LHCN-M2 (cell line): ENCODE measurements at places on chromosomes 1 and 21. TPM values are rescaled to one million over a fixed set of nuclear protein-coding genes. Genes with fewer than 3 reads are reported as not detected.

DNA sequence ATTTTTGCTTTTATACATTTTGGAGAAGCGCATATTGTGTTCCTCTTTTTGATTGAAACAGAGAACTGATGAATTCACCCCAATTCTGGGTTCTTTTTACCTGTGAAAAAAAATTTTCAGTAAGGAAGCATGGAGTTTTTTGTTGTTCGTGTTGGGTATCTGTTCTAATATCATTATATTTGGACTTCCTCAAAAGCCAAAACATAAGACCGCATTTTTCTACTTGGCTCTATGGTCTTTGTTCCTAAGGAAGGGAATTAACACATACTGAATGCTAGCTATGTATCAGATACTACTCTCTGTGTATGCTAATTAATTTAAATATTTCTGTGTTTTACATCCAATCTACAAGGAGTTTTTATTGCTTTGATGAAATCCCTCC lies 12.9 kb downstream of the EPB41 start:
- DNase-seq: no peak

DNA sequence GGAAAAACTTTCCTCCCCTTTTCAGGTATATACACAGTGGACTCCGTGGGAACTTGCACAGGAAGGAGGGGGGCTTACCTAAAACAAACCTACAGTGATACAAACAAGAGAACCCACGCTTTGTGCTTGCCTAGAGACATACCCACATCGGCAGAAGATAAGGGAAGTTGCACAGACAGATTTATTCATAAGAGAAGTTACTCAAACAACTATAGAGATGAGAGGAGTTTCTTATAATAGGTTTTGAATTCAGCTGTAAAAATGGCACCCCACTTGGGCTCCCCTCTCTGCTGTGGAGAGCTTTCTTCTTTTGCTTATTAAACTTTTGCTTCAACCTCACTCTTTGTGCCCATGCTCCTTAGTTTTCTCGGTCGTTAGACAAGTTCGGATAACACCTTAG lies 1.8 kb upstream of the DUSP12 start:
- DNase-seq: no peak

DNA sequence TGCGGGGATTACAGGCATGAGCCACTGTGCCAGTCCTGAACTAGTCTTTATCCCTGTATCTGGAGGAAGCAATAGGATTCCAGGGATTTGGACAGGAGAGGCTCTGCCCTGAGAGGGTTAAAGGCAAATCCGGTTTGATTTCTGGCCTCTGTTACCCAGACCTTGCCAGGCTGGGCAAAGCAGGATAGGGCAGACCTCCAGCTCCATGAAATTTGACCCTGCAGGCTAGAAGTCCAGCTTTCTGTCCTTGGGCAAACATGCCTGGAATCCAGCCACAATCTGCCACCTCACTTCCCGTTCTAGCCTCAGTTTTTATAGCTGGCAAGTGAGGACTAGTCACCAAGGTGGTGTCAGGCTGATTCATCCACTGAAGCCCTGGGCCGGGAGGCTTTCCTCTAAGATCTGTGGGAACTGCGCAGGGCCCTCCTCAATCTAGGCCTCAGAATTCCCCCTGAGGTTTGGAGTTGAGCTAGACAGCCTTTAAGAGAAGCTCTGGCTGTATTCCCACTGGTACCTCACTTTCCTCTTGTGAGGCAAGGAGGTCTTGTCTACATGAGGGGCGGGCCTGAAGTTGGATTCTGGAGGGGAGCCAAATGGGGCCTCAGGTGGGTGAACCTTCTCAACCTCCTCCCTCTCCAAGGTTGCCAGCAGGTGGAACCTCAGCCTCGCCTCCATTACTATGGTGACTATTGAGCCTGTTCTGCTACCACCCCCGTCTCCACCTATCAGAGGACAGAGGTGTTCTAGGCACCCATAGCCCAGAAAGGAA lies 7.0 kb upstream of the P3R3URF start:
- peak; percentile 100 for DNase-seq

- DNase-seq: no peak
Observed at GRCh38 chr1:82386365-82387011, 585.8 kb downstream of the ADGRL2 start.

DNA sequence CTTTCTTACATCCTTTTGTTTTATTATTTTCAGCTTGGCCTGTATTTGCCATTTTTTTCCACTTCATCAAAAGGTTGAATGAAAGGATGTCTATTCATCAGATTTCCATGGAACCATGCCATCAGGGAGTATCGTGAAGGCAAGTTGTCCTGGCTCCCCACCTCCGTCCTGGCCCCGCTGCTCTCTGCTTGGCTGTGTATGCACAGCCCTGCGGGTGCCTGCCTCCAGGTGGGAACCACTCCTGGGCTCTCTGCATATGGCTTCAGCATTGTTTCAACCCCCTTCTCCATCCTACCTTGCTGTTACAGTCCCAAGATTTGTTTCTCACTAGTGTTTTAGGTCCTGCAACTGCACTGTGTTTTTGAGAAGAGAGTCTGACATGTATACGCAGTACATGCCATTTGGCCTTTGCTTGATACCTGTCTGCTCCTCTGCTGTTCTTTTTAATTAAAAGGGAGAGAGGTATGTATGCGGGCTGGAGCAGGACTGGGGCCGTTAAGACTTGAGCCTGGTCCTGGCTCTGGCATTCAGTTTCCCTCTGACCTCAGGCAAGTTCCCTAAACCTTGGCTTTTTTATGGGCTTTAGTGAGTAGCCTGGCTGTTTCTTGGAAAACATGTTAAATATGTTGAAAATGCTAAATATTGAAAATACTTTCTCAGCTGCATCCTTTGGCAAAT lies 69.9 kb upstream of the GCLM start:
- no peak for DNase-seq

DNA sequence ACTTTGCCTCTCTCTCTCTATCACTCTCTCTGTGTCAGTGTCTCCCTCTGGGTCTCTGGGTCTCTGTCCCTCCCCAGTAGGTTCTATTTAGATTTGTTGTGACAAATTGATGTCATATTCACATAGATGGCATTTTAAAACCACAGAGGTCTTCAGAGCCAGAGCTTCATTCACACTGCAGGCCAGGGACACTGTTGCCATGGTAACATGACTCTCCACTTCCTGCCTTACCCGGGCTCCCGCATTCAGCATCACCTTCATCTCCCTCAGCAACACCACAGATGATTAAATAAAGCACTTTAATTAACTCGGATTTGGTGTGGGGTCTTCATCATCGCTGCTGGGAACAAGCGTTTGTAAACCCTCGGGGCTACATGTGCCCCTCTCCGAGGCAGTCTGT lies 132.6 kb downstream of the ETS2 start:
- no peak for DNase-seq

GRCh38 chr1:34746785-34747637 lies 7.8 kb upstream of the GJB5 start:
- no peak for DNase-seq

DNA sequence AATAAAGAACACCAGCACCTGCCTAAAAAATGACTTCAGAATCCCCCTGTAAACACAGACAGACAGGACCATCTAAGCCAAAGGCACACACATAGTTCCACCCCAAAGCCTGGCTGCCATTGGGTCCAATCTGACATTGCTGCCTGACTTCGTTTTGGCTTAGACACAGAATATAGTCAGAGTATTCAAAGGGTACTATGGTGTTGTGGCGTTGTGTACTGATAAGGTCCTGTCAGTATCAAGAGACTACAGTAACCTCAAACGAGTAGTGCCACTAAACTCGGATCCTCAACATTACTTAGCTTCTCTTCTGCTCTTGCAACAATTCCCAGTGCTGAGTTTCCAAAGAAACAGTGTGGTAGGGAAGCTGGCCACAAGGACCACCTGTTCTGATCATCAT lies 169.3 kb upstream of the NR5A2 start:
- no peak for DNase-seq

- DNase-seq: no peak
Observed at GRCh38 chr1:201409440-201409839, 10.3 kb upstream of the LAD1 start.

GRCh38 chr1:225464851-225465792 lies 37.3 kb upstream of the LBR start:
- no peak for DNase-seq

The RGS8 gene
- not detected in 2 replicates for total RNA-seq

The TACSTD2 gene
- not detected in 2 replicates for total RNA-seq

The CLEC20A gene
- total RNA-seq: not detected in 2 replicates

The LENEP gene
- total RNA-seq: not detected in 2 replicates
